ENCODE measurements at places on chromosomes 6 and 20.

DNA sequence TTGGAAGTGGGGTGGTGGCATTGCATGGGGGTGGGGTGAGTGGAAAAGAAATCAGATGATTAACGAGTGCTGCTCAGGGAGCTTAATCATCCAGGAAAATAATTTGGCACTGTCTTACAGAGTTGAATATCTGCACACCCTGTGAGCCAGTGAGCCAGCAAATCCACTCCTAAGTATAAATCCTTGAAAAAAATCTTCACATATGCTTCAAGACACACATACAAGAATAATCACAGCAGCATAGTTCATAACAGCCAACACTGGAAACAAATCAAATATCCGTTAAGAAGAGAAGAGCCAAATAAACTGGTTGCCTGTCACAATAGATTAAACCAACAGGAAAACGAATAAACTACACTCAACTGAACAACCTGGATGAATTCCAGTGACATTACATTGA lies 62.8 kb downstream of the SAMD3 start:
- DNase-seq, result no peak

- DNase-seq, result no peak
These were observed 24.0 kb downstream of the CTCFL start for GRCh38 chr20:57500962-57501361.

GRCh38 chr6:132481189-132481588 lies 31.7 kb downstream of the STX7 start:
- DNase-seq, result no peak

DNA sequence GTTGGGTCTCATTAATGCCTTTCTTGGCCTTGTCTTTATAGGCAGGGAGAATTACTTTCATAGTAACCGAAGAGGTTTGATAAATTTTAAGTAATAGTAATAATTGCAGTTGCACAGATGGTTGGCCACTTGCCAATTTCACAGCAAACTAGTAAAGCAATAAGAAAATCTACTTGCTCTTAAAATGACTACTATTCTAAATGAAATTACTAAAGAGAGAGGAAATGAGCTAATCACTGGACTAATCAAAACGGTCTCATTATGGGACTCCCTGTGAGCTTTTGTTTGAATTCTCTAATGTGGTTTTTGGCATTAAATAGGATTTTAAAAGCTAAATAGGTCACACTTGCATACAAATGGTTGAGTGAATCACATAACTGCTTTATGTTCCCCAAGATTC lies 227.4 kb upstream of the PLN start:
- no peak for DNase-seq

DNA sequence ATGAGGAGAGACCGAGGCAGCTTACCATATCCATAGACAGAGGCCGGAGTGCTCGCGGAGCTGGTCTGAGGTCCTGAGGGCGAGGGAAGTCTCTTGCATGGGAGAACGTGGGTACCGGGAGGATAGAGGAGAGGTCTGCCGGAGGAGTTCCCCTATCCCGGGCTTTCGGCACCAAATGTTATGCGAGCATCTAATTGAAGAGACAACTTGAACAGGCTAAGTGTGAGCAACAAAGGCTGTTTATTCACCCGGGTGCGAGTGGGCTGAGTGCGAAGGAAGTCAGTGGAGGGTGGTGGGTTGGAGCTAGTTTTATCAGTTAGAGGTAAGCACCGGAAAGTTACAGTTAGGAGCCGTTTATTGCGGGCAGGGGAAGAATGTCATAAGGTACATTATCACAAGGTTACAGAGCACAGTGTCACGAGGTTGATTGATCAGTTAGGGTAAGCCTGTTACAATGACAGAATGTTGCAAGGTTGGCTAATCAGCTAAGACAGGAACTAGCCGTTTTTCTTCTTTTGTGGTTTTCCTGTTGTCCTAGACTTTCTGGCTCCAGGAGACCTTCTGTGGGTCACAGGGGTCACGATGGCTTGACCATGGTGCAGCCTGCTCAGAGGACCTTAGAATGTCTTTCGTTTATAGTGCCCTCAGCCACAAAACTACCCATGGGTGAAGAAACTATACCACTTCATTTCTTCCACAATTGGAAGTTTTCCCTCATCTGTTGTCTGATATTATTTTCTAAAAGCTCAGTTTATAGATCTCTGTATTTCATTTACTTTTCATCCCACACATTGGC lies 746.0 kb upstream of the ADGRB3 start:
- no peak for DNase-seq

DNA sequence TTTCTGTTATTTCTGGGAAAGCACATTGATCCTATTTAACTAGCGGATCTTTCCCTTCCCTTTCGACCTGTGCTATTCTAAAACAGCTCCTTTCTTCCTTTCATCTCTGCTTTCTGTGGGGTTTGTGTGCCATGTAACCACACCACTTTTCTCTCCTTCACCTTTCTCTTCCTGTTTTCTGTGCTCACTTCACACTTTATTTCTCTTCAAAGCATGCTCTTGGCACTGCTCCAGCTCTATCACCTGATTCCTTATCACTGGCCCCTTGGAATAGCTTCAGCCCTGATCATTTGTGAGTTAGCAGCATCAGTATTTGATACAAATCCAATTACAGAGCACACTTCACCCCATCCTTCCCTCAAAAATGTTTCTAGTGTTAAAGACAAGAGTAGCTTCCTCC lies 8.1 kb upstream of the METTL24 start:
- DNase-seq, result no peak

- DNase-seq, result no peak
These were observed 71.1 kb downstream of the SRC start for GRCh38 chr20:37416848-37417616.

- no peak for DNase-seq
These were observed 55.9 kb downstream of the TTI1 start for GRCh38 chr20:37977338-37977737.

DNA sequence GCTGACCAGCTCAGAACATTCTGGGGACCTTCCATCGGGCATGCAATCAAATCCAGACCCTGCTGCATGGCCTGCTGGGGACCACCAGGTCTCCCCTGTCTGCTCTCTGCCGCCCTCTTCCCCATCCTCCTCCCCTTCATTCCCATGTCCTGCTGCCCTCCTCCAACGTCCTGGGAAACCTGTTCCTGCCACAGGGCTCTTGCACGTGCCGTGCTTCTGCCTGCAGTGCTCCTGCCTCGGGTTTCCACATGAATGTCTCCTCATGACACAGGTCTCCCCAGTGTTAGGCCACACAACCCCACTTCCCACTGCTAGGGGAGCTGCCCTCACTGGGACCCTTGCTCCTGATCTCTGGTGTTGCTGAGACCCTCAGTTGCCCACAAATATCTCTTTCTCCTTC lies 37.2 kb downstream of the SULF2 start:
- no peak for DNase-seq

GRCh38 chr20:35116258-35116657 lies 23.7 kb upstream of the TRPC4AP start:
- DNase-seq, result no peak

DNA sequence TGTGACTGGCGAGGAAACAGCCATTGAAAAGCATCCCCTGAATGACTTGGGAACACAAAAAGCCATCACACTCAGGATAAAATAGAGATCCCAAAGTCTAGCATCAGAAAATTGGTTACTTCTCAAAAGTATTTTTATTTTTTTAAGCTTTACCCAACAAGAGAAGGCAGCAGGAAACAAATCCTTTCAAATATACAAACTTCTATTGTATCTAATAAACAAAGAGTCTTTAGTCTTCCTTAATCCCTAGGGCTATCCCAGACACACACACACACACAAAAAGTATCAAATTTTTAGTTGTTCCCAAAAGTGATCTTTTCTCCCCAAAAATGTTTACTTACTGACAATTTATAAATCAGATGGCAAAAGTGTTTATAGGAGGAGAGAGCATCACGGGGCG lies 33.2 kb upstream of the MARCKS start:
- DNase-seq, result no peak

GRCh38 chr6:110345025-110345424 lies 13.1 kb downstream of the METTL24 start:
- DNase-seq, result no peak

- DNase-seq, result no peak
These were observed 7.5 kb upstream of the ZSWIM1 start for GRCh38 chr20:45873409-45874103.

DNA sequence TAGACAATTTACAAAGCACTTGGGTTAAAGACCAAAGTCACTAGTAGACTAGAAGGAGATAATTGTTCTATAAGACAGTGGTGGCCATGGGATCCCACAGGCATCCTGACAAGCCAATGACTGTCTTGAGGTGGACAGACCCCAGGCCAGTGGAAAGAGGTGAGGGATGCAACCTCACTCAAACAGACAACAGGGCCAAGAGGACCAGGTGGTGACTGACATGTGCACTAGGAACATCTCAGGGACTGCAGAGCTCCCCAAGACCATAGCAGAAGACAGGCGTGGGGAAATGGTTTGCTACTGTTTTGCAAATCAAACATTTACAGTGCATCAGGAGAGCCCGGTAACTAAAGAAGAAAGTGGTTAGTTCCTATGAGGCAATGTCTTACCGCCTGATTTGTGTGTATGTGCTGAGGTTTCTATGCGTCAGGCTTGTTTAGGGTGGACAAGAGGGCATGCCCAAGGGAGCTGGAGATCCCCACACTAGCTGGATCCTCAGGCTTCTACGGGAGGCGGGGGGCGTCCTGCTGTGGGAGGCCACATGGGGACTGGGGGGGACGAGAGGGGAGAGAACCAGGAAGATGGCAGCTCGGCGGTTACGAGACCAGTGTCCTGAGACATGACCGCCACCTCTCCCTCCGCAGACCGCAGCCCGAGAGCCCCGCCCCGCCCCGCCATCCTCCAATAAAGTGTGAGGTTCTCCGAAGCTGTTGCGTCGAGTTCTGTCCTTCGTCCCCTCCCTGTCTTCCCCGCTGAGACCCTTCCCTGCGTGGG lies 623 bp upstream of the MRPS26 start:
- DNase-seq, result peak; percentile 44

- DNase-seq, result no peak
These were observed 860.3 kb upstream of the SLC35B3 start for GRCh38 chr6:9295644-9296043.

GRCh38 chr6:168314948-168315347 lies 4.6 kb downstream of the DACT2 start:
- DNase-seq, result no peak

DNA sequence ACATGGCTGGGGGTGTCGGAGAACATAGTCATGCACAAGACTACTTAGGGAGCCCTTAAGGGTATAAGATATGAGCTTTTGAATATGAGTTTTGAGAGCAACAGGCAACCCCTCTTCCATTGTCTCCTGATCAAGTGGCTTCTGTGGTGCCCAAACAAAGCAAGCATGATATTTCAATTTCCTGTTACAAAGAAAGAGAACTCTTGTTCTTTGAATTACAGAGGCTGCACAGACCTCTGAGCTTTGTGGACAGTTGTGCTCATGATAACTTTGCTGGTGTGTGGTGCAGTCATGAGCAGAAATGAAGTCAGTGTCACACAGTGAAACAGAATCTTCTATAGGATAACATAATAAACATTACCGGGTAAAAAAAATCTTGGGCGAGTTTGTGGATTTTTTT lies 66.8 kb upstream of the THEMIS start:
- DNase-seq, result no peak

DNA sequence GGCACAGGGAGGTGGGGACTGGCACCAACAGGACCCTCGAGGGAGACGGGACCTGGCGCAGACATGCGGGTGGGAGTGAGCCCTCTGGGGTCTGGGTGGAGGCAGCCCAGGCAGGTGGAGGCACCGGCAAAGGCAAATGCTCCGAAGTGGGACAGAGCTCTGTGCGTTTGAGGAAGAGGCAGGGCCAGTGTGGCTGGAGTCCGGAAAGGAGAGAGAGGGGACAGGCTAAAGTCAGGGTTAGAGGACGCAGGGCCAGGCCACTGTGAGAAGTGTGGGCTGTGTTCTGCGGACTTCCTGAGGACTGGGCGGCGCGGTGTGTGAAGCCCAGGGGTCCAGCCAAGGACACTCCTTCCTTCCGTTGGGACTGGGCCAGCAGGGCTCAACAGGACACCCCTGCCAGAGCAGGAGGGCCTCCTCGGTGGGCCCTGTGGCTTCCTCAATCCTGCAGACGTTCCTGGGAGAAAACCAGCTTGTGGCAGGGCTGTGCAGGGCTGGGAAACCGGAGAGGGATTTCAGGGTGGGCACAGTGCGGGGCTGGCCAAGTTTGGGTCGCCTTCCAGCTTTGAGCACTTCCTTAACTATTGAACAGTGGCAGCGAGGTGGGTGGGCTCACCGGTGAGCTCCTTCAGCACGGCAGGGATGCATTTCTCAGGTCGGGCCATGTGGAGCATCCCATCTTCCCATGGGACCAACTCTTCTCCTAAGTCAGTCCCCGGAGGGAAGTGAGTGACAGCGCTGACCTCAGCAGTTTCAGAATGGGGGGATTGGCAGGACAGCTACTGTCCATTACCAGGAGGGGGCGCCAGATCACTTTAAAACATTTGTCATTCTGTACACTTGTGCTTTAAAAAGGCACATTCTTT lies 22.5 kb downstream of the MOCS3 start:
- DNase-seq, result no peak
